ENCODE measurements at places on chromosomes 5 and 9. TPM values are rescaled to one million over a fixed set of nuclear protein-coding genes. Genes with fewer than 3 reads are reported as not detected.

DNA sequence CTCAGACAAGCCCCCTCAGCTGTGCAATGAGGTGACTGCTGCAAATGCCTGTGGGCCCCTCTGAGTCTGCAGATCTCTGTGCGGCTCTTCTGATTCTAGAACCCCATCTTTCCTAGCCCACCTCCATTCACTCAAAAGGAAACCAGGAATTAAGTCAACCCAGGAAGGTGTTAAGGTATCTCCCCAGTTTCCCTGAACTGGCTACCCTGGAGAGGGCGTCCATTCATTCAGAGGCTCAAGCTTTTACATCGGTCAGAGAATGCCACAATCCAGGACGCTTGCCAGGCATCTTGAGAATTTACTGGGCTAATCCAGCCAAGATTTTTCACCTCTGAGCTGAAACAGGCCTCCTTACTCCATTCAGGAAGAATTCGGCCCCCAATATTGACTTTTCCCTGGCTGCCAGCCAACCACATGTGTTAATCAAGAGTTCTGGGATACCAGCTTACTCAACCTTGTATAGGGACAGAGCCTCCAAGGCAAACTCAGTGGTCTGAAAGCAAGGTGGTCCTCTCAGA is 889 bp upstream of the ADAMTS12 start:
- H3K27ac ChIP-seq: peak overlapping the region; percentile 67
- no peaks in the 10 kb centered on the region for H3K27me3 ChIP-seq

DNA sequence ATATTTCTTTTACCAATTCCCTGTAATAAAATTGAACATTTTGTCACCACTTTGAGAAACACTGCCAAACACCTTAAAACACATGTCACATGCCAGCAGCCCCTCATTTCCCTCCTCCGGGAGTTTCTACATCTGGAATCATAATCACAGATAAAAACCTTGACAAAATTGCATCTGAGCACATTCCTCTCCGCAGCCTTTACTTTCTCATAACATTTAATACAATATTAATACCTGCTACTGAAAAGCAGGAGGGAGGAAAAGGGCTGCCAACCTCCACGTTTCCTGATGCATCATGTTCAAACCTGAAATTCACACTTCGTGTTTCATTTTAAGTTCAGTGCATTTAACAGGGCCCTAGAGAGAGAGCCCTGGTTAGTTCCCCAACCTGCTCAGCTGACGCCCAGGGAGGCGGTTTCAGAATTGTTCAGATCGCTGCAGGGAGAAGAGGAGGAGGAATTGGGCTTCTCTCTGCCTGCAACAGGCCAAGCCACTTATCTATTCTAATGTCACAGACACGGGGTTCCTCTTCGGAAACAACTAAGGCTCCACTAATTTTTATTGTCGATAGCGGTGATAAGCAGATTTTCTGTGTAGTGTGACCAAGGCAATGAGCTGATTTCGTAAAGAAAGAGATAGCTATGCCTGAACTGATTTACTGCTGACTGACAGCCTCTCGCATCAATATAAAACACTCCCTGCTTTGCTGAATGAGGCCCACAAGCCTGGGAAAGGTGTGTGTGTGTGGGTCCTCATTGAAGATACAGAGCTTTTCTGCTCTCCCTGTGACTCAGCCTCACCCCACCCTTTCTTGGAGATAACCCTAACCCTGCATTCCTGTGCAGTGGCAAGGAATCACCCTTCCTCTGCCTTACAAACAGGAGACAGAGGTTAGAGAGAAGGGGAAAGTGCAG is 4.9 kb upstream of the LHX2 start:
- peaks cover 23% of the 10 kb centered on the region for H3K4me1 ChIP-seq
- H3K4me3 ChIP-seq: no peak overlapping the region
- no peak overlapping the region for H3K27ac ChIP-seq
- H3K36me3 ChIP-seq: no peaks in the 10 kb centered on the region

GRCh38 chr5:90562341-90562740 is 3.7 kb downstream of the ADGRV1 start:
- peak; percentile 3 for DNase-seq
- H3K4me3 ChIP-seq: no peak overlapping the region
- peaks cover 17% of the 10 kb centered on the region for H3K4me1 ChIP-seq
- no peaks in the 10 kb centered on the region for H3K27me3 ChIP-seq
- no peak overlapping the region for H3K27ac ChIP-seq

- H3K27me3 ChIP-seq: no peaks in the 10 kb centered on the region
- H3K4me1 ChIP-seq: peaks cover 79% of the 10 kb centered on the region
- H3K4me3 ChIP-seq: no peak overlapping the region
- H3K27ac ChIP-seq: peak overlapping the region; percentile 74
- no peaks in the 10 kb centered on the region for H3K36me3 ChIP-seq
Observed at GRCh38 chr9:110192531-110193261, 15.3 kb downstream of the C9orf152 start.

GRCh38 chr9:85483208-85483607 is 258.5 kb downstream of the AGTPBP1 start:
- no peaks in the 10 kb centered on the region for H3K36me3 ChIP-seq
- no peak for DNase-seq
- H3K27me3 ChIP-seq: no peaks in the 10 kb centered on the region
- no peaks in the 10 kb centered on the region for H3K4me1 ChIP-seq
- no peak overlapping the region for H3K27ac ChIP-seq
- H3K4me3 ChIP-seq: no peak overlapping the region

DNA sequence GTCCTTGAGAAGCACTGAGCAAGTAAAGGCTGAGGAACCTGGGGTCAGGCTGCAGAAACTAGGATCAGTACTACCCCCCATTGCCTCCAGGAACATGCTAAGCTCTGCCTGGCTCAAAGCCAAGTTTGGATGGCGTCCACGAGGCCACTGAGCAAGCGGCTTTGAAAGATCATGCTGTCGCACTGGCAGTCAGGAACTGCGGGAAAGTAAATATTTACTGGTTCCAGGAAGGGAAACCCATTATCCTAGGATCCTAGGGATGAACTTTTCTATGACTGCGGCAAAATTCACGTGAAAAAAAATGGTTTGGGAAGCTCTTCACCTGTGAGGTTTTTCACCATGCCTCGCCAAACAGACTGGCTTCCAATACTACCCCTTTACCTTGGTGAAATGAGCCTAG is 75.3 kb upstream of the PJA2 start:
- no peak overlapping the region for H3K4me3 ChIP-seq
- H3K27me3 ChIP-seq: no peaks in the 10 kb centered on the region
- H3K36me3 ChIP-seq: no peaks in the 10 kb centered on the region
- DNase-seq: peak; percentile 82
- peaks cover 11% of the 10 kb centered on the region for H3K4me1 ChIP-seq

GRCh38 chr5:94627191-94627590 is 8.7 kb downstream of the SLF1 start:
- no peak overlapping the region for H3K4me3 ChIP-seq
- H3K27ac ChIP-seq: no peak overlapping the region
- no peaks in the 10 kb centered on the region for H3K4me1 ChIP-seq
- peaks cover 23% of the 10 kb centered on the region for H3K36me3 ChIP-seq
- H3K27me3 ChIP-seq: no peaks in the 10 kb centered on the region
- DNase-seq: no peak

GRCh38 chr5:134798468-134798867 is 39.9 kb downstream of the DDX46 start:
- H3K4me1 ChIP-seq: no peaks in the 10 kb centered on the region
- no peaks in the 10 kb centered on the region for H3K27me3 ChIP-seq
- no peak overlapping the region for H3K27ac ChIP-seq
- peaks cover 99% of the 10 kb centered on the region for H3K36me3 ChIP-seq

DNA sequence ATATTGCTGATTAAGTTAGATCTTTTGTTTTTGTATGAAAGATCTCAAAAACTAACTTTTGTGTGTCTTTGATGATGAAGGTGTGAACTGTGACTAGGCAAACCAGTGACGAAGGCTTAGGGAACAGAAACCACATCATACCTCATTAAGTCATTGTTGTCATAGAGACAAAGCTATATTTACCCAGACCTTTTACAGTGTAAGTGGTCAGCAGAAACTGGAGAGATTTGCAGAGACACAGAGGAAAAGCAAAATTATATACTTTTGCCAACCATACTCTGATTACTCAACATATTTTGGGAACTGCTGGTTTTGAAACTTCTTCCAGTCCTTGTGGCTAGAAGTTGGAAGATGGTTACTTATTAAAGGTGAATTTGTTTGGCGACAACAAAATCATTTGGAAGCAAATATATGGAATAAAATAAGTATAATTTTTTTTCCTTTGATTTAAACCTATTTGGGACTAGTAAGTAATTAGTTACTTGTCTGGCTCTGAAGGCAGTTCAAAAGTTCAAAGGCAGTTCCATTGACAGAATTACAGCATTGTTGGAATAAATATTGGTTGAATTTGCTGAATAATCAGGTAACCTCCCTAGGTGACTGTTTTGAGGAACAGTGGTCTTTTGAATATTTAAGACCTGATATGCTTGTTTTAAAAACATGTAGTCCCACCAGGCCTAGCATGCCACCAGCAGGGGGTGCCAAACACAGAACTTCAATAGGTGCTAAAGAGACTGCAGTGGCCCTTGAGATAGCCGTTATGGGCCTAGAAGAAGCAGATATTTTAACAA is 103.8 kb downstream of the RPS23 start:
- peak; percentile 72 for DNase-seq
- no peaks in the 10 kb centered on the region for H3K4me1 ChIP-seq
- no peak overlapping the region for H3K27ac ChIP-seq
- H3K27me3 ChIP-seq: no peaks in the 10 kb centered on the region

- H3K27me3 ChIP-seq: no peaks in the 10 kb centered on the region
- H3K36me3 ChIP-seq: no peaks in the 10 kb centered on the region
- no peaks in the 10 kb centered on the region for H3K4me1 ChIP-seq
- DNase-seq: no peak
Observed at GRCh38 chr5:168015506-168015905, 275.9 kb upstream of the WWC1 start.

DNA sequence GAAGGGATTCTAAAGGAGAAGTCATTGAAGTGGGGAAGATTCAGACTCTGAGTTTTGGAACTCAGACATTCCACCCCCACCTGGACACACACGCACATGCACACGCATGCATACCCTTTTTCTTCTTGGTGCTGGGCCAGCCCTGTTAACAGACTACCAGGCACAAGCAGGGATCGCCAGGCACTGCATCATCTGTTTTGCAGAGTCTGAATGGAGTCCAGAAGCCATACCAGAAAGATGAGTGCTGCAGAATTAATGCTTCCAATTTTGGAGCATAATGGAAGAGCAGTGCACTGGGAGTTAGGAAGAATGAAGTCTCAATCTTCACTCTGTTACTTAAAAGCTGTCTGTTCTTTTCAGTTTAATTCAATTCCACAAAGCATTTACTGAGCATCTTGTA is 95.5 kb downstream of the PDE8B start:
- peaks cover 7% of the 10 kb centered on the region for H3K4me1 ChIP-seq
- H3K27ac ChIP-seq: peak overlapping the region; percentile 84
- DNase-seq: peak; percentile 66

GRCh38 chr9:7105095-7105494 is 347.3 kb downstream of the KDM4C start:
- no peak overlapping the region for H3K4me3 ChIP-seq
- peaks cover 12% of the 10 kb centered on the region for H3K36me3 ChIP-seq
- H3K27me3 ChIP-seq: no peaks in the 10 kb centered on the region
- H3K4me1 ChIP-seq: no peaks in the 10 kb centered on the region

DNA sequence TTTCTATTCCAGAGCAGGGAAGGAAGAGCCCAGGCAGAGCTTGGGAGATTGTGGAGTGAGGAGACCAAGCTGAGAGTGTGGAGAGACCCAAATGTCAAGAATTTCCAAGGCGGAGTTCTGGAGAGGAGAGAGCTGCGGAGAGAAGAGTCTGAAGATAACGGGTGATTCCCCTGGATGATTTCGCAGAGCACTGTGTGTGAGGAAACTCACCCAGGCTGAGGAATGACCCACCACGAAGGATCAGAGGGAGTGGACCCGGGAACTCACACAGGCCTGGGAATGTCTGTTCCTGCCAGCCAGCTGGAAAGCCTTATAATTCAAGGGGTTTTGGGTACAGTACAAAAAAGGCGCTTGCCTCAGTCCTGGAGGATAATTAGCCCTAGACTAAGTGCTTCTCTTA is 94.2 kb downstream of the WNK2 start:
- no peak overlapping the region for H3K27ac ChIP-seq
- DNase-seq: no peak
- H3K4me1 ChIP-seq: no peaks in the 10 kb centered on the region
- peaks cover 4% of the 10 kb centered on the region for H3K36me3 ChIP-seq
- H3K4me3 ChIP-seq: no peak overlapping the region

- no peaks in the 10 kb centered on the region for H3K36me3 ChIP-seq
- peak overlapping the region; percentile 52 for H3K27ac ChIP-seq
- H3K27me3 ChIP-seq: no peaks in the 10 kb centered on the region
- no peak overlapping the region for H3K4me3 ChIP-seq
- peaks cover 46% of the 10 kb centered on the region for H3K4me1 ChIP-seq
Observed at GRCh38 chr5:80190960-80191359, 64.9 kb downstream of the SERINC5 start.

GRCh38 chr9:123643518-123643917 is 286.4 kb downstream of the DENND1A start:
- H3K4me1 ChIP-seq: peaks cover 9% of the 10 kb centered on the region
- H3K27ac ChIP-seq: no peak overlapping the region
- no peak for DNase-seq
- H3K36me3 ChIP-seq: peaks cover 10% of the 10 kb centered on the region

GRCh38 chr5:1973391-1974013 is 90.8 kb upstream of the IRX4 start:
- H3K27me3 ChIP-seq: no peaks in the 10 kb centered on the region
- H3K27ac ChIP-seq: no peak overlapping the region
- no peaks in the 10 kb centered on the region for H3K4me1 ChIP-seq

- no peak for DNase-seq
- peaks cover 34% of the 10 kb centered on the region for H3K4me1 ChIP-seq
- H3K4me3 ChIP-seq: no peak overlapping the region
Observed at GRCh38 chr5:32138839-32139493, 35.2 kb downstream of the GOLPH3 start.

DNA sequence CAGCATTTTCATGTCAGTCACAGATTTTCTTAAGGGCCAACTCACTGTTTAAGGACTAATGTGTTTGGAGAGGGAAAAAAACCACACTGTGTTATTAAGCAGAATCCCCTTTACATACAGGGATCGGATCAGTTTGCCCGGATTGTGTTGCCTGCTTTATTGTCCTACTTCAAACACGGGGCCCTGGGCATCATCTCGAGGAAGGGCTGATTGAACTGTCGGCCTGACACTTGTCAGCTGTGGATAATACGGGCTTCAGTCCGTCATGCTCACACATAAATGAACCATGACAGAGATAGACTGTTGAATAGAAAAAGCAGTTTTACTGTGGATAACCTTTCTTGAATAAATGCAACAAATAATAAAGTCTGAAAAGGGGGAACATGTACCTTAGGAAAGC is 325.0 kb downstream of the ZSWIM6 start:
- H3K4me3 ChIP-seq: no peak overlapping the region
- H3K4me1 ChIP-seq: no peaks in the 10 kb centered on the region
- H3K27me3 ChIP-seq: no peaks in the 10 kb centered on the region
- H3K36me3 ChIP-seq: no peaks in the 10 kb centered on the region
- no peak overlapping the region for H3K27ac ChIP-seq

REXO4 gene
- 14.3 TPM for polyA plus RNA-seq

GMCL2 gene
- not detected for polyA plus RNA-seq

IARS1 gene
- 22.2 TPM for polyA plus RNA-seq

BTNL8 gene
- polyA plus RNA-seq: 0.80 TPM

TSSK1B gene
- polyA plus RNA-seq: not detected

ZFP62 gene
- 13.3 TPM for polyA plus RNA-seq

FREM1 gene
- polyA plus RNA-seq: 0.31 TPM

AJM1 gene
- 1.5 TPM for polyA plus RNA-seq

TBCA gene
- 262 TPM for polyA plus RNA-seq

MAN2A1 gene
- polyA plus RNA-seq: 9.0 TPM

PRELID1 gene
- 177 TPM for polyA plus RNA-seq

EQTN gene
- polyA plus RNA-seq: not detected

FBLL1 gene
- 0.46 TPM for polyA plus RNA-seq

All from stomach (tissue), 19 donors.